ENCODE measurements at places on chromosomes 5 and 9.

GRCh38 chr9:94952565-94953373 lies 226.3 kb downstream of the AOPEP start:
- no peak for DNase-seq

GRCh38 chr5:84086511-84086910 lies 298.2 kb downstream of the EDIL3 start:
- DNase-seq = no peak

- DNase-seq = no peak
These were observed 464.5 kb upstream of the RGMB start for GRCh38 chr5:98308960-98309359.

GRCh38 chr5:172505403-172505759 lies 51.1 kb upstream of the SH3PXD2B start:
- DNase-seq = no peak

- DNase-seq = no peak
These were observed 475.2 kb upstream of the BRINP1 start for GRCh38 chr9:119844431-119844830.

Measured in activated CD8-positive, alpha-beta memory T cell treated with anti-CD3 and anti-CD28 coated beads for 1 hour (primary cell).